ENCODE measurements at places on chromosomes 16 and 17. TPM values are rescaled to one million over a fixed set of nuclear protein-coding genes. Genes with fewer than 3 reads are reported as not detected.

MMD gene
- 46.6 TPM for total RNA-seq

ZG16 gene
- not detected for total RNA-seq

HEATR9 gene
- not detected for total RNA-seq

RNF112 gene
- total RNA-seq, result 1.2 TPM

KRTAP2-2 gene
- not detected for total RNA-seq

SLC38A8 gene
- total RNA-seq, result not detected

PPP1R1B gene
- total RNA-seq, result not detected

GCGR gene
- not detected for total RNA-seq

FOXN1 gene
- total RNA-seq, result not detected

HOXB1 gene
- total RNA-seq, result 2.7 TPM

TMEM94 gene
- total RNA-seq, result 117 TPM

ZP2 gene
- not detected for total RNA-seq

LRRC37A2 gene
- total RNA-seq, result 18.5 TPM

OR1A1 gene
- total RNA-seq, result not detected

ABCC11 gene
- total RNA-seq, result 0.09 TPM

TBC1D3H gene
- total RNA-seq, result not detected

PNMT gene
- 0.84 TPM for total RNA-seq

CCR7 gene
- total RNA-seq, result 0.33 TPM

IL17C gene
- 0.23 TPM for total RNA-seq

SLC47A1 gene
- total RNA-seq, result 4.3 TPM

IRX3 gene
- total RNA-seq, result 33.0 TPM

HCFC1R1 gene
- total RNA-seq, result 28.6 TPM

RPTOR gene
- 34.0 TPM for total RNA-seq

MMP2 gene
- total RNA-seq, result 153 TPM

Data from neural crest cell (in vitro differentiated cells).